ENCODE measurements at places on chromosomes 11 and 22.

DNA sequence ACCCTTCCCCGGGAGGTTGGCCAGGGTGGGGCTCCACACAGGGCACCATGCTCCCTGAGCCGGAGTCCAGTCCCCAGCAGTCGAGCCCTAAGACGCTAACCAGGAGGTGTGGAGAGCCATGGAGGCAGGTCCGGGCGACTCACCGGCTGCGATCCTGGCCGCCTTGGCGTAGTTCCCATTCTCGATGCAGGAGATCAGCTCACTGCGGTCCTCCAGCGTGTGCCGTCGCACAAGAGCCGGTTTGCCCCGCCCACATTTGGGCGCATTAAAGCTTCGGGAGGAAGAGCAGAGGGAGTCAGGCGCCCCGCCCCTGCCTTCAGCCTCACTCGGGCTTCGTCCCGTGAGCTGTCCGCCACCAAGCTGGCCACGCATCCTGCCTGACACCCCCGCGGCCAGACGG, 50.8 kb downstream of the BRD1 start:
- no peak for DNase-seq

- no peak for DNase-seq
Observed at GRCh38 chr11:16632295-16633200, 105.9 kb upstream of the C11orf58 start.

DNA sequence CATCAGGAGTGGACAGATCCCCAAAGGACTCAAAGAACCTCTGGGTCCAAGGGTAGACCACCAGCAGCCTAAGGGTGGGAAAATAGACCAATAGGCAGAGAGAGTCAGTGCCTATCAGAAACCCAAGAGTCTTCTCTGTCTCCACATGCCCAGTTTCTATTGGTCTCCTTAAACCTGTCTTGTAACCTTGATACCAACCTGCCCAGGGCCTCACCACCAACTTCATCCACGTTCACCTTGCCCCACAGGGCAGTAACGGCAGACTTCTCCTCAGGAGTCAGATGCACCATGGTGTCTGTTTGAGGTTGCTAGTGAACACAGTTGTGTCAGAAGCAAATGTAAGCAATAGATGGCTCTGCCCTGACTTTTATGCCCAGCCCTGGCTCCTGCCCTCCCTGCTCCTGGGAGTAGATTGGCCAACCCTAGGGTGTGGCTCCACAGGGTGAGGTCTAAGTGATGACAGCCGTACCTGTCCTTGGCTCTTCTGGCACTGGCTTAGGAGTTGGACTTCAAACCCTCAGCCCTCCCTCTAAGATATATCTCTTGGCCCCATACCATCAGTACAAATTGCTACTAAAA, at the start of gene HBB:
Gene HBB (minus strand): TSS at position 340 of the 579 bp plus-strand sequence. CDS start 50 bp downstream, at position 290.
- no peak for DNase-seq

- no peak for DNase-seq
Observed at GRCh38 chr22:45888221-45889092, 88.5 kb downstream of the WNT7B start.

- DNase-seq: no peak
Observed at GRCh38 chr22:23083315-23084021, 13.1 kb downstream of the GNAZ start.

- no peak for DNase-seq
Observed at GRCh38 chr11:59550842-59551658, 39.7 kb downstream of the OR4D9 start.

DNA sequence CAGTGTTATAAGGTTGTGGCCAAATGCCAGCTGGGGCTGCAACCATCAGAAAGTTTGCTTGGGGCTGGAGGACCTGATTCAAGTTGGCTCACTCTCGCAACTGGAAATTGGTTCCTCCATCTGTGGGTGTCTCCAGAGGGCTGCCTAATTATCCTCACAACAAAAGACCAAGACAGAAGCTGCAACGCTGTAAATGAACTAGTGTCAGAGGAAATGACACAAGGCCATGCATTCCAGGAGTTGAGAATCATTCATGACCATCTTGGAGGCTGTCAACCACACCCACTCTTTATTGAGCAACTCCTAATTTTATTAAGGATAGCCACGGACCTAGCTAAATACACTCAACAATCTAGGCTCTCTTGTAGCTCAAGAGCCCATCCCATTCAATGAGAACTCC, 1060.8 kb downstream of the OPCML start:
- no peak for DNase-seq

GRCh38 chr11:22703591-22703990, 37.2 kb downstream of the GAS2 start:
- DNase-seq: no peak

GRCh38 chr11:90113541-90113940, 20.9 kb upstream of the NAALAD2 start:
- no peak for DNase-seq

GRCh38 chr11:6737872-6738466, 33.8 kb downstream of the OR2AG2 start:
- DNase-seq: peak; percentile 14

GRCh38 chr11:119062779-119063178, 4.8 kb upstream of the VPS11 start:
- no peak for DNase-seq

DNA sequence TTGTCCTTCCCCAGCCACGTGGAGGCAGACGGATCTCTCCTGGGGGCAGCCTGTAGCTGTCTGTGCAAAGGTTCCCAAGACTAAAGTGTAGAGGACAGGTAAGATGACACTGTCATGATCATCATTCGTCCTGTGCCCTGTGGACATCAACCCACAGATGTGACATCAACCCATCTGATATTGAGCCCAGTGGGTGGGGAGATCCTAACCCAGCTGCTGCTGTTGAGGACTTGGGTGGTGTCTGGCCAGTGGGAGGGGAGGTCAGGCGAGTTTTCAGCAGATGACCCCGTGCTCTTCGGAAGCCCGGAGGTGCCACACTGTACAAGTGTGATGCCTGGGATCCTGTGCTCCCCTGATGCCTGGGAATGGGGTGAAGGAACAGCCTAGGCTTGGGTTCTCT, 1.2 kb upstream of the GAL start:
- DNase-seq: no peak

GRCh38 chr11:96464700-96465307, 75.0 kb downstream of the JRKL start:
- DNase-seq: peak; percentile 19

DNA sequence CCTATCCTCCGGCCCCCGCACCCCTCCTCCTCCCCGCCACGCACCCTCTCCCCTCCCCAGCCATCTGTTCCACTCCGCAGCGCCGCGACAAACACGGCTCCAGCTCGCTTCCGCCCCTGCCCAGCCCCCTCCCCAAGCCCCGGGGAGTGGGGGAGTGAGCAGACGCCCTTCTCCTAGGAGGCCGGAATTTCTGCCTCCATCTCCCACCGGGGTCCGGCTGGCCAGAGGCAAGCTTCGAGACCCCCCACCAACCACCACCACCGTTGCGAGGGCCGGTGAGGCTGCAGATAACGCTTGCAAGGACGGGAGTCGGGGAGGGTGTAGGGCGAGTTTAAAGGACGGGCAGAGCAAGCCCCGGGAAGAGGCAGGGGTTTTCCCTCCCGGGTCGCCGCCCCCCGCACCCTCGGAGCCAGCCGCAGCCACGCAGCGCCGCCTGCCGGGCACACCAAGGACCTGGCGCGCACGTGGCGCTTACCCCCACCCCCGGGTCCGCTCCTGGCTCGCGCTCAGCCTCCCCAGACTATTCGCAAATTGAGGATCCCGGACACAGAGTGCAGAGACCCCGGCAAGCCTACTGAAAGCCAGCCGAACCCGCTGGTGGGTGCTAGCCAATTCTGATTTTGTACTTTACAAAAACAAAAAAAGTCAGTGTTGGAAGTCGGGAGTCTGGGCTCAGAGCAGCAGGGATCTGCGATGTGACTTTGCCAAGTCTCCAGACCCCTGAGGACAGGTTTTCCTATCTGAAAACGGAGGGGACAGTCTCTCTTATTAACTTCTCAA, 22.6 kb downstream of the RTN4RL2 start:
- DNase-seq: no peak

GRCh38 chr22:46074771-46075551, 75.4 kb upstream of the PPARA start:
- no peak for DNase-seq

Measured in H54 (cell line).